ENCODE measurements at places on chromosomes 4 and X. TPM values are rescaled to one million over a fixed set of nuclear protein-coding genes. Genes with fewer than 3 reads are reported as not detected.

DNA sequence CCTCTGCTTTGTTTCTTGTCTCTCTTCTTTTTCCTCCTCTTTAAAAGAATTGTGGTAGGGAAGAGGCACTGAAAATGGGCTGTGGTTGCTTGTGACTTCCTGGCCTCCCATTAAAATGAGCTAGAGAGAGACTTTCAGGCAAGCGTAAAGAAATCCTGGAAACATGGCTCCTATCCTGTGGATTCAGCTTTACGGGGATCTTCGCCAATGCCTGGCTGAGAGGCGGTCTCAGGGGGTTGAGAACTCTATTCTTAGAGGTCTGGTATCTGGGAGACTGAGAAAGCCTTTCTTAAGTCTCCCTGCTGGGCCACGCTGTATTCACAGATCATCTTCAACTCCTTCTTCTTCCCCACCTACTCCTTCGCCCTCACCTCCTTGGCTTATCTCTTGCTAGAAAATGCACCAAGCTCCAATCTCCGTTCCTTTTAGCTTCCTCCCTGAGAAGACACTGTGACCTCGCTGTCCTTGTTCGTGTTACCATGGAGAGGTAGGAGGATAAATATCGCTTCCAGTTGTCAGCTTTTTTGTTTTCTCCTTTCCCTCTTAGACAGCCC is 542 bp upstream of the KLF8 start:
- DNase-seq, result no peak

GRCh38 chr4:150078579-150079080 is 385 bp downstream of the DCLK2 start:
- no peak for DNase-seq

DNA sequence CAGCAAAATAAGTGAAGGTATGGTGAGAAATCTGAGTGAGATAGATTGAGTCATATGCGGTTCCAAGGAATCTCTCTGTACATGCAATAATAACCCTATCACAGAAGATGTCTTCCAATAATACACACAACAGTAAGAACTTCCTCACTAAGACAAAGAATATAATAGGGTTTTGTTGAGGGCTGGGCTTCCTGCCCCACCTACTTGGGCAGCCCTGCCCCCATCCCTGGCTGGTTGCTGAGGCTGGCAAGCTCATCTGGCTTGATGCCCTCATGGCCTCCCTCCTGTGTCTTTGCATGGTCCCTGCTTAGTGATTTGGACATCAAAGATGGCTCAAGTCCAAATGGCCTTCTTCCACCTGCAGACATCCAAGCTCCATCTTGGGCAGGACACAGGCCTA is 2.7 kb downstream of the GEMIN8 start:
- DNase-seq, result no peak

DNA sequence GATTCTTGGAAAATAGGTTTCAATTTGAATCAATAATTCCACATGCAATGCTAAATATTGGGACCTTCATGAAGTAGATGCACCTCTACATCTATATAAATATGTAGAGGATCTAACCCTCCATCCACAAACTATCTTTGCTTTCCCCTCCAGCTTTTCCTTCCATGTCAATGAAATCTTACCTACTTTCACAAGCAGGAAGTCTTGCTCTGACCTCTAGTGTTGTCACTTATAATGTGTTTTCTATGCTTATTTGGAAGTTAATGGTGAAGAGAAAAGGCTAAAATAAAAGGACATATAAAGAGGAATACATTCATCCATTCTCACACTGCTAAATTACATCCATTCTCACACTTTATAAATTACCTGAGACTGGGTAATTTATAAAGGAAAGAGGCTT is 472.7 kb upstream of the DIAPH2 start:
- DNase-seq, result no peak

Gene MBNL3
- 18.5 TPM for total RNA-seq

GRCh38 chr4:2822461-2823300 is 21.0 kb upstream of the ADD1 start:
- no peak for DNase-seq

DNA sequence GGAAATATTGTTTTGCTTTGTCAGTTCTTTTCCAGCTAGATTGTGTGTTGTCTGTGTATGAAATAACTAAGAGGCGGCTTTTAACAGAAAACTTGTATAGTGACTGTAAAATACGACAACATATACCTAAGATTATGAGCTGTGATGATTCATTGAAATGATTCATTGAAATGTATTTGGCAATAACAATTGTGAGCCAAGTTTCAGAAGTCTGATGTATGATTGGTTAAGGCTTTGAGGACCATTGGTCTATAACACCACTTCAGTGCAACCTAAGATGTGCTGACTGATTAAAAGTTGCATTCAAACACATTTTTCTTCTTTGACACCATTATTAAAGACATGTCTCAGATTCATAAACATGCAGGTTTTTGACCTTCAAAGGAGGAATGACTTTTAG is 76.6 kb downstream of the PTPN13 start:
- no peak for DNase-seq

Data from CD8-positive, alpha-beta T cell (primary cell).